ENCODE measurements at places on chromosomes 12 and 14. TPM values are rescaled to one million over a fixed set of nuclear protein-coding genes. Genes with fewer than 3 reads are reported as not detected.

CD27 gene
- 39.9 TPM for total RNA-seq

CPNE6 gene
- not detected for total RNA-seq

IFNG-AS1 gene
- 0.40 TPM for total RNA-seq

SYCP3 gene
- 0.30 TPM for total RNA-seq

PROX2 gene
- not detected for total RNA-seq

DLGAP5 gene
- 95.8 TPM for total RNA-seq

CHGA gene
- total RNA-seq = not detected

ESR2 gene
- 0.18 TPM for total RNA-seq

ATP2B1 gene
- 29.7 TPM for total RNA-seq

PDZRN4 gene
- total RNA-seq = not detected

GLIPR1L1 gene
- total RNA-seq = not detected

NEMP1 gene
- total RNA-seq = 51.7 TPM

RTL1 gene
- not detected for total RNA-seq

- no peak for DNase-seq
Measured at GRCh38 chr12:109879351-109880042, 844 bp downstream of the GLTP start.

DNA sequence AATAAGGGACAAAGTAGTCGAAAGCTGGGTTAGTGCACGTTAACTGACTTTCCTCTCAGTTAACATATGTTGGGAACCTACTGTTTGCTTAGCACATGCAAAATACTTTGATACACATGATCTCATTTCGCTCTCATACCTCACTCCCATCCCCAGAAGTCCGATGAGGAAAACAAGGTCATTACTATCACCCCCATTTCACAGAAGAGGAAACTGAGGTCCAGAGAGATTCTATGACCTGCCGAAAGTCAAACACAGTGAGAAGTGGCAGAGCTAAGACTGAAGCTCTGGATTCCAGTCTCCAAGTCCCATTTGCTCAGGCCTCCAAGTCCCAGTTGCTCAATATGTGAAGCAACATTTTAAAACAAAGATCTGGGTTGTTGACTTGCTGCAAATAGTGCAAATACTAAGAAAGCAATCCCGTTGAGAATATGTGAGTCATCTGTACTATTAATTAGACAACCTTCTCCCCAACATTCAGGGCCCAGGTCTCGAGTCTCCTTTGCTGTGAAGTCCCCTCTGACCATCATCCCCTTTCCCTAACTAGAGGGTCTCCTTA lies 170.6 kb upstream of the PWP1 start:
- no peak for DNase-seq

DNA sequence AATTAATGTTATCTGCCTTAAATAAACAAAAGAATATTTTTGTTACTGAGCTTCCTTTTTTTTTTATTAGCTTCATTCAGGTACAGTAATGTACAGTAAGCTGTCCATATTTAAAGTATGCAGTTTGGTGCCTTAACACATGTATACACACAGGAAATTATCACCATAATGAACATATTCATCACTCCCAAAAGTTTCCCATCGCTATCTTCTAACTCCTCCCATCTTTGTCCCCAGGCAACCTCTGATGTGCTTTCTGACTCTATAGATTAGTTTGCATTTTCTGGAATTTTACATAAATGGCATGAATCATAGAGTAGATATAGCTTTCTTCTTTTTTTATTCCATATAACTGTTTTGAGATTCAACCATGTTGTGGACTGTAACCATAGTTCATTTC lies 193.0 kb downstream of the TRHDE start:
- DNase-seq = no peak

GRCh38 chr12:53611304-53611703 lies 14.9 kb downstream of the ATF7 start:
- no peak for DNase-seq

DNA sequence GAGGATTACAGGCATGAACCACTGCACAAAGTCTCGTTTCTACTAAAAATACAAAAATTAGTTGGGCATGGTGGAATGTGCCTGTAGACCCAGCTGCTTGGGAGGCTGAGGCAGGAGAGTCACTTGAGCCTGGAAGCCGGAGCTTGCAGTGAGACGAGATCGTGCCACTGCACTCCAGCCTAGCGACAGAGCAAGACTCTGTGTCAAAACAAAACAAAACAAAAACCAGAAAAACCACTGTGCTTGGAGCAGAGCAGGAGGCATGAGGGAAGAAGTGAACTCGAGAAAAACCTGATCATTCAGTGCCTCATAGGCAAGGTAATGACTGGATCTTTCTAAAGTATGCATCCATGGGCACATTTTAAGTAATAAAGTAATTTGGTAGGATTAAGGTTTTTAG lies 487.8 kb downstream of the KCNH5 start:
- DNase-seq = no peak

GRCh38 chr14:57461777-57462320 lies 31.8 kb downstream of the CCDC198 start:
- no peak for DNase-seq

DNA sequence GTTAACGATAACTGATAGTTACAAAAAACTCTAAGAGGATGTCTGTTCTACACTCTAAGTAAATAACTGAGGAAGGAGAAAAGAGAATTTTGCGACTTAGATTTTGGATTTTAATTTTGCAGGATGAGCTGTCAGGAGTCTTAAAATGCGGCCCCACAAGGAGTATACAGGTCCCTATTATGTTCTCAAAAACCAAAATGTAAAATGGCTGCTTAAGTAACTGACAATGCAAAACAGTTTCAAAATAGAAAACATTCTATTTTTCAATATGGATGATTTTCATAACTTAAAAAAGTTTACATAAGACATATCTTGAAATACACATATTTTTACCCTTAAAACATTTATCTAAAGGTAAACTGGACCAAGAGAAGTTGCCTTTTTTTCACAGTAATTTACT lies 2.6 kb downstream of the CD69 start:
- no peak for DNase-seq

GRCh38 chr12:47941871-47942613 lies 21.4 kb upstream of the TMEM106C start:
- DNase-seq = peak; percentile 42

DNA sequence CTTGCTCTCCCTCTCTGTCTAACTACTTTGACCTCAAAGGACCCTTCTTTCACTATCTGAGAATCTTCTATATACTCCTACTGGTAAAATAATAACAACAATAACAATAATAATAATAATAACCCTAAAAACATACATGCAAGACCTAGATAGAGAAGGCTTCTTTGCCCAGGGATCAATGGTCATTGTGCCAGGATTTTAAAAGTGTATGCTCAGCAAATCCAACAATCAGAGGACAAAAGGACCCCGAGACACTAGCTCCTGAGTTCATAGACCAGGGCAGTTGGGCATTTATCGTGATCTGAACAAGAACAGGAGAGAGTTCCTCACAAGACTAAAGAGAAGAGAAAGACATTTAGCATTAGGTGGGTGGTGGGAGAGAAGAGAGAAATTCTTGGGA lies 358.5 kb downstream of the DAD1 start:
- DNase-seq = no peak

GRCh38 chr14:89012282-89013097 lies 188.0 kb downstream of the TTC8 start:
- no peak for DNase-seq

GRCh38 chr14:95463171-95463901 lies 53.1 kb downstream of the SYNE3 start:
- peak; percentile 34 for DNase-seq

- peak; percentile 74 for DNase-seq
Measured at GRCh38 chr12:62793256-62794217, 141.4 kb downstream of the PPM1H start.

- DNase-seq = no peak
Measured at GRCh38 chr12:69278814-69279782, 39.7 kb downstream of the CPSF6 start.

- no peak for DNase-seq
Measured at GRCh38 chr14:49966971-49967630, 74.2 kb downstream of the ARF6 start.

- no peak for DNase-seq
Measured at GRCh38 chr12:3362737-3363136, 128.3 kb upstream of the PRMT8 start.

DNA sequence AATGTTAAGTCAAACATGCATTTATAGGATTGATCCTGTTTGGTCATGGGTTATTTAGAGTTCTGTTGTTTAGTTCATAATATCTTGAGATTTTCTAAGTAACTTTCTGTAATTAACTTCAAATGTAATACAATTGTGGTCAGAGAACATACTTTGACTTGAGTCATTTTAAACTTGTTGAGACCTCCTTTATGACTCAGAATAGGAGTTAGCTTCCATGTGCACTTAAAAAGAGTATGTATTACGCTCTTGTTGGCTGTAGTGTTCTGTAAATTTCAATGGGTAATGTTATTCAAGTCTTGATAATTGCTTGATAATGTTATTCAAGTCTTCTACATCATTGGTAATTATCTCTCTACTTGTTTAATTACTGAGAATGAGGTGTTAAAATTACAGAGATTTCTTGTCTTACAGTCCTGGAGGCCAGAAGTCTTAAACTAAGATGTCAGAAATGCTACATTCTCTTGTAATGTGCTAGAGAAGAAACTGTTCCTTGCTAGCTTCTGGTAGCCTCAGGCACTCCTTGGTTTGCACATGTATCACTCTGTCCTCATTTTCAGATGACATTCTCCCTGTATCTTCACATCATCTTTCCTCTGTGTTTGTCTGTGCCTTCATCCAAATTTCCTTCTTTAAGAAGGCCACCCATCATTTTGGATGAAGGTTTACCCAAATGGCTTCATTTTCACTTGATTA lies 197.3 kb downstream of the TMTC3 start:
- DNase-seq = no peak

DNA sequence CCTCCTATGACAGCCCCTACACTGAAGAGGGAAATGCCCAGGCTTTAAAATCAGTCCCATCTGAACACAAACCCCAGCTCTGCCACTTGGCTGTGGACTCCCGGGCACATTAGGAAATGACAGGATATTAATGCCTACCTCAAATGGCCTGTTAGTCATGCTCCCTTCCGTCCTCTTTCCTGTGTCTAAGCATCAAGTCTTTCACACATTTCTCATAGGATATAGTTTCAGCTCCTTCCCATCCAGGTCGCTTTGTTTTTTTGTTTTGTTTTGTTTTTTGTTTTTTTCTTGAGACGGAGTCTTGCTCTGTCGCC lies 16.1 kb downstream of the PLEK2 start:
- DNase-seq = no peak

DNA sequence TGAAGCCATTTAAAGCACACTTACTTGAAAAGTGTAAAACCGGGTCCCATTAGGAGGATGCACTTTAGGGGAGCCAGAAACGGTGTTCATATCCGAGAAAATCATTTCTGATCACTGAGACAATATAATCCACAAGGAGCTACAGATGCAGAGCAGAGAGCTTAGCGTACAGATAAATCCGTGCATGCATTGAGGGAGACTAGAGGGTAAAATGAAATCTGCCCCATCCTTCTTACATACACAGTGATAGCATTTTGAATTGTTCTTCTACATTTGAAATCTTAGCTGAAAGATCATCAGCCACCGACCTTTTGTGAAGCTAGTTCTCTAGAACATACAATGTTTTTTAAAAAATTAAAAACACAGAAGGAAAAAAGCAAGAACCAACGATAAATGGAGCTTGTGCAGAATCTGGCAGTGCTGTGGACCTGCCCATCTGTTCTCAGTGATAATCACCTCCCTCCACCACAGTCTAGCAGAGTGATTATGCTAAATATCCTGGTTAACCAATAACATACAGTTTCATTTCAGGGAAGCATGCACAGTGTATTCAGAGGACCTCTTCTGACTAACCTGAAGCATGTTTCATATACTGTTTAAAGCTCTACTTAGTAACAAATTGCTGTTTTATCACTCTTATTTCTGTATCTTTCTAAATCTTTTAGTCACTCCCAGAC lies 161.1 kb downstream of the PPFIA2 start:
- no peak for DNase-seq

- DNase-seq = no peak
Measured at GRCh38 chr14:101827286-101827685, 65.8 kb downstream of the PPP2R5C start.

DNA sequence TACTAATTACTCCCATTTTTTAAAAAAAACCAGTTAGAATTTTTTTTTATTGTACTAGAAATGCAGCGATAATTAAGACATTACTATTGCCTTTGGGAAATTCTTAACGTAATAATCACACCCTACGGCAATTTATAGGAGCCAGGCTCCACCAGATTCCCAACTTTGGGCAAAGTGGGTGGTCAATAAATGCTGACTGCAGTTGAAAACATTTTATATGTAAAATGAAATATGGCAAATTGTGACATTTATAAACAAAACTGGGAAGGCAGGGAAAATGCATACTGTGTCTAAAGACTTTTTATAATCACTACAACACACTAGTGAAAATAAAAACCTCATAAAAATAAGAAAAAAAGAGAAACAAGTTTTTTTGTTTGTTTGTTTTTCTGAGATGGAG lies 93.3 kb upstream of the HECTD1 start:
- no peak for DNase-seq

- DNase-seq = no peak
Measured at GRCh38 chr14:51431033-51431709, 191.1 kb downstream of the TMX1 start.

DNA sequence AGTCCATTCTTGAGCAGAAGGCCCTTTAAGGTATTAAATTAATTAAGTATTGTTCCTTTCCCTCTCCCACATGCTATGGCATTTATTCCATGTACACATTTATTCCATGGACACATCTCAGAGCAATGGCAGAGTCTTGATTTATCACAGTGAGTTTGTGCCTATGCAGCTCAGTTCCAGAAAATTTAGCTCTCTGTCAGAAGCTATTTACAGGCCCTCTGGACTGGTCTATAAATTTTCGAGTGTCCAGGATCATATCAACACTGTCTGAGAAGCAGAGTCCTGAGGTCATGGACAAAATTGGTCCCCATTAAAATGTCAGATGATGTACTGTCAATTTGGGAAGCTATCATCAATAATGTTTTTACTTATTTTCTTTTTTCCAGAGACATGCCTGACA lies 65.5 kb downstream of the TTC7B start:
- no peak for DNase-seq

- DNase-seq = peak; percentile 8
Measured at GRCh38 chr12:111446631-111447570, 41.2 kb downstream of the SH2B3 start.

DNA sequence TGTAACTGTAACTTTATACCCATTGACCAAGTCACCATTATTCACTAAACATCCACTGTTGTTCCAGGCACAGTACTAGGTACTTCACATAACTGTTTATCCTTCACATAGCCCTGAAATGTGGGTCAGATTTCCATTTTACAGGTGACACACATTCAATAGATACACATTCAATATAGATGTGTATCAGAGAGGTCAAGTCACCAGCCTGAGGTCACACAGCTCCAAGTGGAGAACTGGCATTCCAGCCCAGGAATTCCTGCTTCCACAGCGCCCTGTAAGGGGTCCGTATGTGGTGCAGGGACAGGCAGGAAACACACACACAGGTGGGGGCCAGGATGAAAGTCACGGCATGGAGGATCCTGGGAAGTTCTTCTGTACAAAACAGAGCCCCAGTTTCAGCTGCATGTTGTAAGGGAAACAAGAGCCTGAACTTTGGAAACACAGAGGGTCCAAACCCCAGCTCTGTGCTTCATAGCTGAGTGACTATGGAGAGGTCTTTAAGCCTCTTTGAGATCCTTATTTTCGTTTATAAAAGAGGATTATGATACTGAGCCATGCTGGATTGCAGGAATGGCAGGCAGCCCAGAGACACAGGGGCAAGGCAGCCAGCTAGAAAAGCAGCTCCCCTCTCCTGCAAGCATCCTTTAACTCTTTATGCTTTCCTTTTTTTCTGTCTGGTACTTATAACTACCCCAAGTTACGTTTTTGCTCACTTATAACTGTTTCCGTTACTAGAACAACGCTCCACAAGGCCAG lies 50.3 kb upstream of the DICER1 start:
- no peak for DNase-seq
